ENCODE measurements at places on chromosomes 1 and 21.

DNA sequence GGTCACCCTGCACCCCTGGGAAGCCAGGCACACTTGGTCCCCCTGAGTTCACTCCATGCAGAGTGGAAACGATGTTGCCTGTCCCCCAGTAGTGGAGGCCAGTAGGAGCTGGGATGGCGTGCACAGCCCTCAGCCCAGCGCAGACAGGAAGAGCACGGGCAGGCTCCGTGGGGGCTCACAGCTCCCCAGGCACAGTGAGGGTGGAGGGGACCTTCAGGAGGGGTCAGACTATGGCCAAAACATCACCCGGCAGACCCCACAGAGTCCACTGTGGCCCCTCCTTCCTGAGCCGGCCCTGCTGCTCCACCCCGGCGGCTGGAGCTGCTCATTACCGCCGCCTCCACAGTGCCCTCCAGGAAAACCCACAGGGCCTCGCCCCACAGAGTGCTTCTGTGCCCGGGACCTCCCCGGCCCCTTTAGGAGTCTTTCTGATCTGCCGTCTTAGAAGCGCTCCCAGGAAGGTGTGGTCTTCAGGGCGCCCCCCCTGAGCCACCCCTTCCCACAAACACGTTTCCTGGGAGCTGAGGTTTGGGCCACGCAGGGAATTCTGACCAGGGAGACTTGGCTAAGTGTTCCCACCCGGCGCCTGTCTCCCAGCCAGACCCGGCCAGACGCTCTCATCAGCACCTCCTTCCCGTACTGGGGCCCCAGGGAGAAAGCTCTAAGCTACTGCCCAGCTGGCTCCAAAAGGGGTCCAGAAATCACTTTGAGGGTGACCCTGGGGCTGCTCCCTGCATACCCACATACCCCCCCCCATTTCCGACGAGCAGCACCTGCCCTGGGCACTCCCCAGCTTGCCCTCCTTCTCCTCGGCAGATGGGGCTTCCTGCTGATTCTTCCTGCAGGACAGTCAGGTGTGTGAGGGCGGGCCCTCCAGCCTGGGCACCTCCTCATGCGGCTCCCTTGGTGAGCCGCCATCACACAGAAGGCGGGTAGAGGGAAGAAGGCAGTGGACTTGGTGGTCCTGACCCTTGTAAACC is 38.8 kb downstream of the RIPK4 start:
- DNase-seq, result no peak

DNA sequence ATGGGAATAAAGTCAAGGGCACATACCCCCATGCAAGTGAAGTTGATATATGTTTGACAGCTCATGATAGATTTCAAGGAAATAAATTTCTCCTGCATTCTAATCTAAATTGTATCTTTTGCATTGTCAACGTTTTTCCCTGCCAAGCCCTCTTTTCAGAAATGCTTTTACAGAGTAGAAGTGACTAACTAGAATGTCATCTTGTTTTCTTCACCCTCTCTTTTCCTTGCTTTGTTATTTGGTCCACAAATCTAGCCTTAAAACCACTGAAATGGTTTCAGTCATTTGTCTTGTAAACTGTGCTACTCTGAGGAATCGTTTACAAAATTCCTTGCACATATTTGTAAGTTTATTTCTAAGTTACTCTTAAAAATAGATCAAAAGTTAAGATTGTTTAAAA is 600.8 kb upstream of the CXADR start:
- no peak for DNase-seq

- DNase-seq, result no peak
Measured at GRCh38 chr1:9241891-9242290, 7.3 kb downstream of the H6PD start.

DNA sequence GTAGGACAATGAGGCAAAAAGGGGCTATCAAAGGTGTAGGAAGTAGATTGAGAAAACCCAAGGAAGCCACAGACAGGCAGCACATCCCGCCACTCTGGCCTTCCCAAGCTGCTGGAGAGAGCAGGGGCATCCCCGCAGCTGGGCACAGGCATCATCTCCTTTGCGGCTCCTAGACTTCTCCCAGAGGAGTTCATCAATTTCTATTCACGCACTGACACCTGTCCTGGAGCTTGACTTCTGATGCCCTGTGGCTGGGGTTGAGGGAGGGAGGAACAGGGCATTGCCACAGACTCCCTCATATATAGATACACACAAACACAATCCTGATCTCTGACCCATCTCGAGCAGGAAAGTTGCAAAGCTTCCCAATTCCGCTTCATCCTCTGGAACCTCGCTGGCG is 1.9 kb upstream of the TFAP2E start:
- no peak for DNase-seq

DNA sequence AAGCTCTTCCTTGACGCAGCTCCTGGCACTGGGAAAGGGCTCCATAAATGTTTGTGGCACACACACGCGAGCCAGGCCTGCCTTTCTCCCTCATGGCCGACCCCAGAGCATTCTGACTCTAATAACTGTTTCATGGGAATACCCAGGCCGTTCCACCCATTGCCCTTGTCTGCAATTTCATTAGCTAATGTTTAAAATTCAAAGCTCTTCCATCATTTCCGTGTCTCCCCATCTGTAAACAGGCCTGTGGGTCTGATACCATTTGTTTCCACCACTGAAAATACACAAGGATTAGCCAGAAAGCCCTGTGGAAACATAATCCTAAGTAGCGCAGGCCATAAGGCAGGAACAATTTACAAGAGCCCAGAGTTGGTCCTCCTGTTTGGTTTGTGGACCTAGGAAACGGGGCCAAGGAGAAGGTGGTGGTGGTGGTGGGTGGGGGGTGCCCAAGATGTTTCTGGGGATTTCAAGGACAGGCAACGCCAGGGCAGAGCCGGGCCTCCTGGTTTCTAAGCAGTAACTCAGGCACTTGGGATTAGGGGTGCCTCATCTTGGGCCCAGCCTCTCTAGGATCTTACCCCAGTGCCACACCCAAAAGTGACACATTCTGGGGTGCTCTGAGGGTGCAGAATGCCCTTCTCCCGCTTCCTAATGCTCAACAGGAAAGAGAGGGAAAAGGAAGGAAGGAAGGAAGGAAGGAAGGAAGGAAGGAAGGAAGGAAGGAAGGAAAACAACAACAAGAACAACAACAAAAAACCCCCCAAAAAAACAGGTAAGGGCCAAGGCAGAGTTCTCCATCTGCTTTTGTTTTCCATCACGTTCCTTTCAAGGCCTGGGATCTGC is 79.4 kb downstream of the SSBP3 start:
- DNase-seq, result no peak
